ENCODE measurements at places on chromosomes 3 and 15.

DNA sequence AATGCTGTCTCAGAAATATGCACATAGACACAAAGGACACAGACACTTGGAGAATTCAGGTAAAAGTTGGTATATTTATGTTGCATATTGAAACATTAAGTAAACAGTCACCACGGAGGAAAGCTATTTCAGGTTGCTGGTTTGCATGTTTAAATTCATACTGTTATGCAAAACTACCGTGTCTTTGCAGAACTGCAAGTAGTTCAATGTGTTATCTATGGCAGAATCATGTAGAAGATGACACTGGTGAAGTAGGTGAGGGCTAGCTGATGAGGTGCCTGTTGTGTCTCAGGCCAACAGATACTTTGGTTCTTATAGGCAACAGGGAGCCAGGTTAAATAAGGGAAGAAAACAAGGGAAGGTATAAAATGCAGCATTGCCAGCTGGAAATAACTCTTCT, 511.3 kb downstream of the DIPK2A start:
- DNase-seq, result no peak

DNA sequence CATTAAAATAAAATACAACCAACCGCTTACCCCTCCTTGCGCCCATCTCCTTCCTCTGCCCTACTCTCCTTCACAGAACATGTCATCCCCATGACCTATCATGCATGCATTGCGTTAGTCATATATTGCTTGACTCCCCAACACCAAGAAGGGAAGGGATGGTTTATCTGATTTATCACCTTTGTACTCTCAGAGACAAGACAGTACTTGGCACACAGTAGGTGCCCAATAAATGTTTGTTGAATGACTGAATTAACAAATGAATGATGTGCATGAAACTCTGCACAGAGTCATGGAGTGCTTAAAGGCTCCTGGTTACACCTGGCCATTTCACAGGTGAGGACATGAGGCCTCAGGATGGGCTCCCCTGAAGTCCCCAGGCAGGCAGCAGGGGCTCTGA, 59.7 kb downstream of the IQSEC1 start:
- no peak for DNase-seq

- DNase-seq, result no peak
Measured at GRCh38 chr15:23467110-23467600, 20.1 kb upstream of the GOLGA6L2 start.

GRCh38 chr3:196397941-196398340, 34.3 kb downstream of the UBXN7 start:
- no peak for DNase-seq

DNA sequence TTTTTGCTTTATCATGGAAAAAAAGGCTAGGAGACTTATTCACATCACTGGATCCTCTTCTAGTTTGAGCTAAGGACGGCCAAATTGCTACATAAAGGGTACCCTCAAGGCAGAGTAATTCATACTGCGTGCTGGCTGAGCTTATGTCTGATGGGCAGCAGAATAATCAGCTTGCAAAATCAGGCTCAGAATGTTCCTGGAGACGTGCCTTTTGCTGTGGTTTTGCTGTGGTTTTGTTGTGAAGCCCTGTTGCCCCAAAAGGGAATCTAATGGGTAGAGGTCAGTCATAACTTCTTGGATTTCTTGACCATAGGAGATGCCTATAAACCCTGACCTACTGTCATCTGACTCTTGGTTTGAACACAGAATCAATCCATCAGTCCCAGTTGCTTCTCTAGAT, 189.9 kb downstream of the SOX2 start:
- DNase-seq, result no peak

DNA sequence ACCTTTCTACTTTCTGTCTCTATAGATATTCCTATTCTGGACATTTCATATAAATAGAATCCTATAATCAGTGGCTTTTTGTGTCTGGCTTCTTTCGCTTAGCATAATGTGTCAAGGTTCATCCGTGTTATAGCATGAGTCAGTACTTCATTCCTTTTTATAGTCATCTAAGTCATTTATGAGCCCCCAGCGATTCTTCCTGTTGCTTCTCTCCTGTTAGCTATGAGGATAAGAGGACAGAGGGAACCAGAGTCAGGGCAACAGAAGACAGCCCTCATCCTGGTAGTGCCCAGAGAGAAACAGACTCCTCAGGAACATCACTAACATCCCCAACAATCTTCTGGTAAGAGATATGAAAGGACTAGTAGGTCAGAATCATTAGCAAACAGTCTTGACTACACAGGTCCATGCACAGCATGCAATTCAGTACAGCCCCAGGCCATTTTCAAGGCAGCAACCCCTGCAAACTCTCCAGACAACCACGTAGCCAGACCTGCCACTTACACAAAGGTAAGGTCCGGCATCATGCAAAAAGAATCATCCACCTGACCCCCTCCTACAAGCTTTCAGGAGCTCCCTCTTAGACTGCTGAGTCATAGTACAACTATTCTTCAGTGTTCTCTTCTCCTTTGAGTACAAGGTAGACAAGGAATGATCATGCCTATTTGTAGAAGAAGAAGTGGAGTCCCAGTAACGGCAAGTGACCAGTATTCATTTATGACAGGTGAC, 91.5 kb downstream of the MYLK start:
- no peak for DNase-seq
